ENCODE measurements at places on chromosomes 3 and 15.

- DNase-seq: no peak
Observed at GRCh38 chr3:122873741-122874515, 79.1 kb downstream of the SLC49A4 start.

DNA sequence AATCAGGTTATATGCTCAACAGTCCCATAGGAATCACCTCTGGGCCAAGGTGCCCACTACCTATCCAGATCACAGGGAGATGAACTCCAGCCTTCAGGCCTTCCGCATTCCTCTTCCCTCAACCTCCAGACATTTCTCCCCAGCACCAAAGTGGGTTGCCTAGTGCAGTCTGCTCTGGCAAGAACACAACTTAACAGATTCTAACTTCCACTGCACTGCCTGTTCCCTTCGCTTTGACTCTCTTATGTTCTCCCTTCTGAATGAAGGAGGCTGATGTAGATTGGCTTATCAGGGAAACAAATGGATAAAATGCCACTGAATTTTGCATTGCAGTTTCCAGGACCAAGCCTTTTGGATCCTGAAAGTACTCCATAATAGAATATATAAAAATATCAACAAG lies 106.3 kb downstream of the SRGAP3 start:
- DNase-seq: no peak

DNA sequence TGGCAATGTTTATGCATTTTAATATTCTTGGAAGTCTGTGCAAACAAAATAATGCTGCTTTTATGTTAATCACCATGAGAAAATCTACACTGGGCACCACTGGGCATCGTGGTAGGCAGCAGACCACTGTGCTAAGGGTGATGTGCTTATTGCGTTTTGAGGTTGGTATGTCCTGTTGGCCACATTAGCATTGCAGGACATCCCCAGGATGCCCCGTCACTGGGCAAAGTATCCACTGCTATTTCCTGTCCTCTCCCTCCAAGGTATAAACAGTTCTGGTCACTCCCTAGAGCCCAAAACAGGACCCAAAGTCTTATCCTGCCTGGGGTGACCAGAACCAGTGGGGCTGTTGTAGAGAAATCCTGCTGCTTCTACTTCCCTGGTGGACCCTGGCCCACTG lies 284.2 kb upstream of the ROPN1 start:
- DNase-seq: no peak

DNA sequence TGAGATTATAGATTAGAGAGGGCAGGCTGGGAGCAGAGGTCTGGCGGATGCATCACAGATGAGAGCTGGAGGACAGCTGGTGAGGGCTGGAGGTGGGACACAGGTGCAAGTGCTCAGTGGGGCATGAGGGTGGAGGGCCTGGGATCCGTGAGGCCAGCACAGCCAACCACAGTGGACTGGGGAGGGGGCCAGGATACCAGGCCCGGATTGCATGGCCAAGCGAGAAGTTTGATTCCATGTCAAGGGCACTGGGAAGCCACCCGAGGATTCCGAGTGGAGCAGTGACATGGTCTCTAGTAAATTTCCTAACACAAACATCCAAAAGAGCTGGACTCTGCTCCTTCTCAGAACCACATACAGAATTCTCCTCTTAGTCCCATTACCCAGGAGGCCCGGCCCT lies 44.0 kb upstream of the SLC41A3 start:
- no peak for DNase-seq

DNA sequence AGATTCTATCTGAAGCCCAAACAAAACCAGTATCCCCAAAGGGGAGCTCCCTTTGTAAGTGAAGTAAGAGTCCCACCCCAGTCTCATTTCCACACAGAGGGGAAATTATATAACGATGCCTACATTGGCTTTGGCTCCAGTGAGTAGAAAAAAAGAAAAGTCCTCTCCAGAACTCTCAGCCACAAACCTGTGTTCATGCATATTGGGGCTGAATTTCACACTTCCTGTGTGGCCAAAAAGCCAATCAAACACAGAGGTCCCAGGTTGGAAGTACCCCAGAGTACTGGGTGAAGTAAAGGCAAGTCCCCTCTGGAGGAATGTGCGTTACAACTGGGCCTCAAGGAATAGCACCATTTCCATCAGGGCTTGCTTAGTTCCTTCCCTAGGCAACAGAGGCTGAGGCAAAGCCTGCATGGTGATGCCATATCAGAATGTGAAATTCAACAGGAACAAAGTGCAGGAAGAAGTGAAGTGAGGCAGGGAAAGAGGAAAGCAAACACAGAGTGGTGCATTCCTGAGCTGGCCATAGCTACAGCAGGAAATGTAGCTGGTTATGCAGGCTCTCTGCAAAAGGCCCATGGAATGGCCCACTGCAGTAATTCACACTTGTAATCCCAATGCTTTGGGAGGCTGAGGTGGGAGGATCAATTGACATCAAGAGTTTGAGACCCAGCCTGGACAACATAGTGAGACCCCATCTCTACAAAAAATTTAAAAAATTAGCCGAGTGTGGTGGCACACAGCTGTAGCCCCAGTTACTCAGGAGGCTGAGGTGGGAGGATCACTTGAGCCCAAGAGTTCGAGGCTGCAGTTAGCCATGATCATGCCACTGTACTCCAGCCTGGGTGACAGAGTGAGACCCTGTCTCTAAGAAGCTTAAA lies 16.6 kb upstream of the CX3CR1 start:
- DNase-seq: no peak

All from Kasumi-1 (cell line).